ENCODE measurements at places on chromosomes 16 and 17. TPM values are rescaled to one million over a fixed set of nuclear protein-coding genes. Genes with fewer than 3 reads are reported as not detected.

The PNMT gene
- 1.5 TPM for total RNA-seq

DNA sequence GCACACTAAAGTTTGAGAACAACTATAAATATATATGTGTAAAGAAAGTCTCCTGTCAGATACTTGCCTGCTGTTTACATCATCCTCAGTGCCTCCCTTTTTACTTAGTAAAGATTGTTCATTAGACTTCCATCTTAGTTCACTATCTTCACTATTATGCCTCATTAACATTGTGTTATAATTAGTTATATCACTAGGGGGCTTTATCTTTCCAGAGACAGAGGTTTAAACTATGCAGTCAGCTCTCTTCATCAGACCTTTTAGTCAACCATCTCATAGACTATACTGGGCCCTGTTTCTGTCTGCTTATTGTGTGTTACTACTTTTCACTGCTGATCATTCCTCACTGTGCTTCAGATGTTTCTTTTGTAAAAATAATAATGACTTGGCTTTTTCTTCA, 630.8 kb upstream of the KIF2B start:
- no peaks in the 10 kb centered on the region for H3K4me1 ChIP-seq
- no peaks in the 10 kb centered on the region for H3K27me3 ChIP-seq
- H3K4me3 ChIP-seq, result no peak overlapping the region
- DNase-seq, result no peak

DNA sequence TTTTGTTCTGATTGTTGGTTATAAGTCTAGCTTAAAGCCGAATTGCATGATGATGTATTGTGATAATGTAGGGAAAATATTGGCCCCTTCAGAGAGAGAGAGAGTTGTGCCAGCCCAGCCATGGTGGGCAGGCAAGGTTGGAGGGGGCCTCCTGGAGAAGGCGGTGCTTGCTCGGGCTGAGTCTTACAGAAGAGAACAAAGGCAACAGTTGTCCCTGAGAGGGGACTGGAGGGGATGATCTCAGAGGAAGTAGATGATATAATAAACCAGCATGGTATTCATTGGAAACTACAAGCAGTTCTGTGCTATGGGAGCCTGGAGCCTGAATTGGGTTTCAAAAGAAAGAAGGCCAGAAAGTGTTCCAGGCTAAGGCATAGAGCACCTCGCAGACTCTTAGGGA, 173.8 kb downstream of the RPTOR start:
- no peak overlapping the region for H3K27ac ChIP-seq
- H3K27me3 ChIP-seq, result no peaks in the 10 kb centered on the region
- no peak overlapping the region for H3K4me3 ChIP-seq
- no peak for DNase-seq
- H3K36me3 ChIP-seq, result no peaks in the 10 kb centered on the region

- H3K4me1 ChIP-seq, result no peaks in the 10 kb centered on the region
- no peak overlapping the region for H3K4me3 ChIP-seq
- DNase-seq, result no peak
- H3K27me3 ChIP-seq, result peaks cover 25% of the 10 kb centered on the region
Measured at GRCh38 chr17:334974-335481, 17.6 kb downstream of the RPH3AL start.

The BICDL2 gene
- not detected for total RNA-seq

The SLC22A31 gene
- 0.58 TPM for total RNA-seq

The SALL1 gene
- total RNA-seq, result 15.0 TPM

GRCh38 chr16:79074951-79075350, 525.6 kb downstream of the MAF start:
- no peak for DNase-seq
- H3K4me1 ChIP-seq, result no peaks in the 10 kb centered on the region
- no peaks in the 10 kb centered on the region for H3K27me3 ChIP-seq
- H3K27ac ChIP-seq, result no peak overlapping the region
- no peaks in the 10 kb centered on the region for H3K36me3 ChIP-seq

- no peak overlapping the region for H3K4me3 ChIP-seq
- peaks cover 16% of the 10 kb centered on the region for H3K4me1 ChIP-seq
Measured at GRCh38 chr16:85778873-85779272, 20.5 kb downstream of the EMC8 start.

The CDH13 gene
- 23.0 TPM for total RNA-seq

- no peaks in the 10 kb centered on the region for H3K36me3 ChIP-seq
- H3K4me1 ChIP-seq, result peaks cover 11% of the 10 kb centered on the region
- H3K27me3 ChIP-seq, result no peaks in the 10 kb centered on the region
- no peak overlapping the region for H3K4me3 ChIP-seq
- peak; percentile 74 for DNase-seq
Measured at GRCh38 chr17:56694825-56695224, 101.3 kb downstream of the NOG start.

GRCh38 chr17:7356756-7357155, 1.8 kb downstream of the TMEM95 start:
- peaks cover 25% of the 10 kb centered on the region for H3K4me1 ChIP-seq
- H3K27ac ChIP-seq, result no peak overlapping the region
- no peaks in the 10 kb centered on the region for H3K36me3 ChIP-seq
- DNase-seq, result no peak
- H3K4me3 ChIP-seq, result no peak overlapping the region
- H3K27me3 ChIP-seq, result peaks cover 3% of the 10 kb centered on the region

GRCh38 chr17:4389079-4389478, 22.6 kb upstream of the UBE2G1 start:
- H3K4me3 ChIP-seq, result no peak overlapping the region
- no peak overlapping the region for H3K27ac ChIP-seq
- peaks cover 2% of the 10 kb centered on the region for H3K27me3 ChIP-seq
- H3K36me3 ChIP-seq, result no peaks in the 10 kb centered on the region
- DNase-seq, result no peak
- H3K4me1 ChIP-seq, result no peaks in the 10 kb centered on the region

DNA sequence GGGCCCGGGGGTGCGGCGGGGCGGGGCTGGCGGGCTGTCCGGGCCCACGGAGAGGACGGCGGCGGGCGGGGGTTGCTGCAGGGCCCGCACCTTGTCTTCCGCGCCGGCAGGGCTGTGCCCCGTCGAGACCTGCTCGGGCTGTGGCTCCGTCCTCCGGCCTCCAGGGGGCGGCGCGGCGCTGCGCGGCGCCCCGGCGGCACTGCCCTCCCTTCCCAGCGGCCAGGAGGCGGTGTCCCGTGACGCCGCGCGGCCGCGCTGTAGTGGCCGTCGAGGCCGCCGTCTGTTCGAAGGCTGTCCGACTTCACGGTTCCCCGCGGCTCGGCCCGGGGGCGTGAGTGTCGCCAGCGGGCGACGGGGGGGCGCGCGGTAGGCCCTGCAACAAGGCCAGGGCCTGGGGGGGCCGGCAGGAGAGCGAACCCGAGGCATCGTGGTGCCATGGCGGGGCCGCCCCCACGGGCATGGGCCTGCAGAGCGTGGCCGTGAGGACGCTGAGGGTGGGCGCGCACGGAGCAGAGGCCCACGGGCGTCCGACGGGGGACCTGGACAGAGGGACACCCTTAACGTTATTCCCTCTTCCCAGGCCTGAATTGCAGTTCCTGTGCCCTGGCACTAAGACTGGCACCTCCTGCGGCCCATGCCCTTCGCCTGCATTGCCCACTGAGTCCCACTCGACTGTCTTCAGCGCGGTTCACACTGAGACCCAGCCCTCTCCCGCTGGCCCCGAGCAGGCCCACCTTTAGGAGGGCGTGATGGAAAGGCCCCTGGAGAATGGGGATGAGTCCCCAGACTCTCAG, at the start of gene PLEKHG4:
Gene PLEKHG4, plus strand, starts transcription at position 237 of the 794 bp plus-strand sequence. Its CDS starts 513 bp downstream, at position 750.
- peak; percentile 38 for DNase-seq
- H3K27ac ChIP-seq, result peak within 1 kb of the TSS; percentile 96
- peak within 1 kb of the TSS; percentile 61 for H3K4me3 ChIP-seq
- no peaks in the 10 kb centered on the region for H3K36me3 ChIP-seq
- H3K27me3 ChIP-seq, result no peaks in the 10 kb centered on the region

DNA sequence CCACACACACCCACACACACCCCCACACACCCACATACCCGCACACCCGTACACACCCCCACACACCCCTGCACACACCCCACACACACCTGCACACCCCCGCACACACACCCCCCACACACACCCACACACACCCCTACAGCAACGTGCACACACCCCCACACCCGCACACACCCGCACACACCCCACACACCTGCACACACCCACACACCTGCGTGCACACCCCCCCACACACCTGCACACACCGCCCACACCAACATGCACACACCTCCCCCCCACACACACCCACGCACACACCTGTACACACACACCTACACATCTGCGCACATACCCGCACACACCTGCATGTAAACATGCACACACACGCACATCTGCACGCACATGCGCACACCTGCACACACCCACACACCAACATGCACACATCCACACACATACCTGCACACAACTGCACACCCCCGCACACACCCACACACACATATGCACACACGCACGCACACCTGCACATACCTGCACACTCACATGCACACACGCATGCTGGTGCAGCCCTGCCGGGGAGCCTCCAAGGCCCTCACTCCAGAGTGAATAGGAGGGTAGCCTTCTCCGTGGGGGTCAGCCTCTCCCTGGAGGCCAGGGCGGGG, 7.5 kb downstream of the ASPSCR1 start:
- H3K4me3 ChIP-seq, result no peak overlapping the region
- H3K4me1 ChIP-seq, result no peaks in the 10 kb centered on the region
- H3K36me3 ChIP-seq, result peaks cover 14% of the 10 kb centered on the region
- H3K27me3 ChIP-seq, result no peaks in the 10 kb centered on the region

All from astrocyte (in vitro differentiated cells and primary cell).